ENCODE measurements at places on chromosomes 11 and 22.

DNA sequence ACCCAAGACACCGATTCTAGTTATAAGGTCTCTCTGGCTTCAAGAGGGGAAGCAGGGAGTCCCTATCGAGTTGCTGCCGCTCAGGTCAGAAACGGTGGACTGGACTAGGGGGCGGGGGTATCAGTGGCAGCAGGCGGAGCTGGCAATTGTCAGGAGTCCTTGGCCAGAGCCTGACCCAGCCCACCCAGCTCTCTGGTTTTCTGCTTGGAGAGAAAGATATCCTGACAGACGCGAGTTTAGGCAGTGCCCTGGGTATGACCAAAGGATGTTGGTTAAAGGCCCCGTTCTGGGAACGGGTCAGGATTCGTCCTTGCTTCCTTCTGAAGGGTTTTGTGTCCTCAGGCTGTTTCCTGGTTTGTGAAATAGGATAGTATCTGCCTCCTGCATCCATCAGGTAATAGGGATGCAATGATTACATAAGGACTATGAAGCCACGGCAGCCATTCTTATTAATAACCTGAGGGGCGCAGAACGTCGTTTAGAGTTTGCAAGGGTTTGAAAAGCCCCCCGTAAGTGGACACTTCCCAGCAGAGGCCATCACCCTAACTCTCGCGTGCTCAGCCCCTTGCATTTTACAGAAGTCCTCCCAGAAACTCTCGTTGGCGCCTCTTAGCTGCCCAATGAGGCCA, 700 bp upstream of the DEPDC5 start:
- DNase-seq, result no peak

DNA sequence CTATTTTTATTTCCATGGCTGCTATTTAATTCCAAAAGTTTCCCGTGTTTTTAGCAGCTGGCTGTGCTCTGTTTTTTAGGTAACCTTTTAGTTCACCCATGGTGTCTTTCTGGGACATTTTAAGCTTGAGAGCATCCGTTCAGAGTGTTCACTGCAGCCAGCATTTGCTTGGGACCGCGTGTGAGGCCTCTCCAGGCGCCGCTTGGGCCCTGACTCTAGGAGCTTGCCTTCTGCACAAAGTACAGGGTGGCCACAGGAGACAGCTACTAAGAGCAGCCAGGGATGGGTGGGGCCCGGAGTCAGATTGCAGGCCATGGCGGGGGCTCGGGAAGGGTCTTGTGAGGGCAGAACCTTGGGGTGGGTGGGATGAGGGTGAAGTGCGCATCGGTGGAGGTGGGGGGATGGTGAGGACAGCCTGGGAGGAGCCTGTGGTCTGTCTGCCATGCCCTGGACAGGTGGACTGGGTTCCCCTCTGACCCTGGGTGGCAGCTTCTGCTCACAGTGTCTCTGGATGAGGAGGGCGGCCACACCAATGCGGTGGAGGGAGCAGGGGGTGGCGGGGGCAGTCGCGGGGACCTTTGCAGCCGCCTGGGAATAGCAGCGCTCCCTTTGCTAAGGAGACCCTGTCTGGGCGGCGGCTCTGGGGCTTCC, 288.1 kb downstream of the TBC1D22A start:
- no peak for DNase-seq

DNA sequence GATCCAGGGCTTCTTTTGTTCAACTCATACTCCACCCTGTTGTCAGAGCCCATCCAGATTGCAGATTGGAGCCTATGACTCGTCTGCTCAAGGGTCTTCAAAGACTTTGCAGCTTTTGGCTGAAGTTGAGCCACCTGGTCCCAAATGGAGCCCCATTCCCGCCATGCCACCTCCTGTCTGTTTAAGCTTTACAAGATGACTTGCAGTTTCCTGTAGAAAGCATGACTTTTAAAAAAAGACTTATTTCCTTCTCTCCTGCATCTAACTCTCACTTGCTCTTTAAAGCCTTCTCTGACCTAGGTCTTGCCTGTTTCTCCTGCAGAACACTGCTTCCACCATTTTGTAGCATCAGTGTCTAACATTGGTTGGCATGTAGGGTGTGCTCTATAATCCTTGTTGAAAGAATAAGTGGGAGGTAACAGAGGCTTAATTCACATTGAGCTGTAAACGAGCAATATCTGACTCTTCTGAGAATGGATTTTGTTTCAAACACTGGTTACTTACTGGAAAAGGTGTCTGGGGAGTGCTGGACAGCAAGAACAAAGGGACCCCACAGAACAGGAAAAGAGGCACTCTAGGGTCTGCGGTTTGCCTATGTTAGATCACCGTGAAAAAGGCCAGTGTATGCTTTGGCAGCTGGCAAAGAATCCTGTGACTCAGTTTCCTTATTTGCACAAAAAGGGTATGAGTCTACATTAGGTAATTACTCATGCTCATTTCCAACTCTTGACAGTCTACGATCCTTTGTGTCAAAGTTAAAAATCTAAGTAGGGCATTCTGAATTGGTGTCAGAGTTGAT, 30.3 kb downstream of the NF2 start:
- no peak for DNase-seq

GRCh38 chr22:20542055-20542454, 34.6 kb downstream of the MED15 start:
- no peak for DNase-seq

- no peak for DNase-seq
These were observed 52.1 kb downstream of the CLTCL1 start for GRCh38 chr22:19239464-19239863.

DNA sequence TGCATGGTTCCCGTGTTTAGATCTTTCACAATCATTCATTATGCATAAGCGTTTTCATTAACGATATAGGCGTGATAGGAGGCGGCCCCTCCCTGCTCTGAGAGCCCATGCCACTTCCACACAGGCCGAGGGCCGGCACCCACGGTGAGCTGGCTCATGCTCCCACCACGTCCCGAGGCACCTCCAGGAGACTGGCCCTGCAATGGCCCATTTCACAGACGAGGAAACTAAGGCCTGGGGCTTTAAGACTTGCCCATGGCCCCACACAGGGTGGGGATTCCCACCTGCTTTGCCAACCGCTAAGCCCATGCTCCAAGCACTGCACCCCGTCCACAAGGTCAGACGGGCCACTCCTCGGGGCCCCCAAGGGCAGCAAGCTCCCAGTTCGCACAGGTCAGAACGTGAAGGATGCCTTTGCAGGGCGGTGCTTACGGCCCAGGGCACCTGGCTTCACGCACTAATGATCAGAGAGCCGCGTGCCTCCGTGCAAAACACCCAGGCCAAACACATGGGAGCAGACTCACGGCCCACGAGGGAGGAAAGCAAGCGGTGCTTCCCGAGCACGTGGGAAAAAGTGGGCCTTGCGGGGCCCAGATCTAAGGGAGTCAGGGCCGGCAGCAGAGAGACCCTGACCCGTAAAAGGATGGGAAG, 8.3 kb downstream of the OSBPL5 start:
- DNase-seq, result no peak

GRCh38 chr22:49017482-49018329, 810.0 kb downstream of the BRD1 start:
- no peak for DNase-seq

- no peak for DNase-seq
These were observed 11.7 kb downstream of the PHRF1 start for GRCh38 chr11:587978-588380.

DNA sequence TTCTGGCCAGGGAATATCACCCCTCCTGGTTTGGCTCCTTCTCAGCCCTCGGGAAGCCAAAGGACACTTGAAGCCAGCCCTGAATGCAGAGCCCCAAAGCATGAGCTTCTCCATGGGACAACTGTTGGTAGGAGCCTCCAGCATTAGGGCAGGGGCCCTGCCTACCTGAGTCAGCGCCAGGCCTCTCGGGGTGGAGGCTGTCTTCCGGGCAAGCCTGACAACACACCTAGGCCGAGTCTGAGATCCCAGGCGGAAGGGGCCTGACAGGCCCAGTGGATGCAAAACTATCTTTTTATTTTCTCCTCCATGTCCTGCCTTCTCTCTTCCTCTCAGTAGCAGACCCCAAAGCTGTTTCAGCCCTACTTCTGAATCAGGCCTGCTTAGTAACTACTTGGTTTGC, 27.6 kb downstream of the RCOR2 start:
- DNase-seq, result no peak
